ENCODE measurements at places on chromosomes 11 and 22.

GRCh38 chr11:30586251-30587144 is at the start of gene MPPED2:
Gene MPPED2 (minus strand): TSS chr11:30586353. CDS start chr11:30580373, 5,980 bp downstream.
- DNase-seq: no peak

GRCh38 chr11:115144914-115145313 is 359.3 kb downstream of the CADM1 start:
- no peak for DNase-seq

DNA sequence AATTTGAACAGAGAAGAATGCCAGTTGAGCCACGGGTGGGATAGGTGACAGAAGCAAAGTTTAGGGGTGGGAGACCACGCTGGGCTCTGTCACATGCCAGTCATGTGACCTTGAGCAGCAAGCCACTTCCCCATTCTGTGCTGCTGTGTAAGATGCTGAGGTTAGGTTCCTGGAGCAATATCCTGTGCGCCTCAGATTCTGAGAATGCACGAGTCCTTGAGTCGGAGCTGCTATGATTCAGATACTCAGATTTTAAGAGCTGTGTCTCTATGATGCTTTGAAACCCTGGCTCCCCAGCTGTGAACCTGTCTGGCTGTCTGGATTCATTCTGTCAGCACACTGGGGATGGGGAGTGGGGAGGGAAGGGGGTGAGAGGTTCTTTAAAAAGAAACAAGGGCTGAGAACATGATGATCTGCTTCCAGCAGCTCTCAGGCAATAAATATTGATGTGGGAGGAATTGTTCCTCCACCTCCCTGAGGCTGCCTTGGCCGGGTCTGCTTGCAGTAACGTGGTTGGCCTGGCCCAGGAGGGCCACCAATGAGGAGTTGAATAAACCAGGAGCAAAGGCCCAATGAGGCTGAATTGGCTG is 24.0 kb downstream of the SLCO2B1 start:
- peak; percentile 42 for DNase-seq

GRCh38 chr11:12182676-12183541 is 72.5 kb downstream of the MICAL2 start:
- DNase-seq: peak; percentile 91

DNA sequence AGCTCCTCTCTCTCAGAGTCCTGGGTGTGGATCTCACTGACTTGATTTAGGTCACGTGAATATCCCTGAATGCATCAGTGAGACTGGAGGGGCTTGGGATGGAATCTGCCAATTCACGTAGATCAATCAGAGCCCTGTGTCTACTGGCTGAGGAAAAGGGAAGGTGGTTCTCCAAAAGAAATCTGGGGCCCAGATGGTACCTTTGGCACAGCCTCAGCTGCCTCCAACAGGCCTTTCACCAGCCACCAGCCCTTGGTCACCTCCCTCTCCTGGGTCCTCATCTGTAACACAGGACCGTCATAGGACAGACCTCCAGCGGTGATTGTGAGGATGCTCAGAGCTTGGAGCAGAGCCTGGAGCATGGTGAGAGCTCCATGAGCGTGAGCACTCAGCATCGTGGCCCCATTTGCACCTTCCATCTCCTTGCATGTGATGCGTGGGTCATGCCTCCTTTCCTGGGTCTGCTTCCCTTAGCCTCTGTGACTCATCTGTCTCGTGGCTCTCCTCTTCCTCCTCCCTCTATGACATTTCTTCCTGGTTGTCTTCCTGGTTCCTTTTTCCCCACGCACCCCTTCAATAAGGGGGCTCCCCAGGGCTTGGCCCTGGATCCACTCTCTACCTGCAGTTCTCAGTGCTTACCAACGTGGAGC is 7.5 kb upstream of the MIEF1 start:
- DNase-seq: peak; percentile 35

- peak; percentile 96 for DNase-seq
Measured at GRCh38 chr11:117885777-117886176, 9.3 kb upstream of the FXYD6 start.

- DNase-seq: peak; percentile 85
Measured at GRCh38 chr11:10325277-10326011, 20.6 kb downstream of the ADM start.

DNA sequence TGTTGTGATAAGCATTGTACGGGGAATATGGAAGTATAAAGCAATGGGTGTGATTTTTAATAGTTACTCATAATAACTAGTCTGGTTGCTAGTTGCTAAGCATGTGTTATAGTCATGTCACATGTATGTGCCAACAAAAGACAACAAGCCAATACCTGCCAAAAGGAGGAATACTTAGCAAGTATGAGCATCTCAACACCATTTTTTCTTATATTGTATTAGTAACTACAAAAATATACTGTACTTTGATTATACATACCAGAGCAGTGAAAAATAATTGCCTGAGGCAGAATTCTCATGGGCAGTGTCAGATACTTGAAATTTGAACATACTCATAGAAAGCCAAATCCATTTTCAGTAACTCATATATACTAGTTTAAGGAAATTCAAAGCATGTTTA is 62.4 kb upstream of the ALKBH3 start:
- DNase-seq: no peak

DNA sequence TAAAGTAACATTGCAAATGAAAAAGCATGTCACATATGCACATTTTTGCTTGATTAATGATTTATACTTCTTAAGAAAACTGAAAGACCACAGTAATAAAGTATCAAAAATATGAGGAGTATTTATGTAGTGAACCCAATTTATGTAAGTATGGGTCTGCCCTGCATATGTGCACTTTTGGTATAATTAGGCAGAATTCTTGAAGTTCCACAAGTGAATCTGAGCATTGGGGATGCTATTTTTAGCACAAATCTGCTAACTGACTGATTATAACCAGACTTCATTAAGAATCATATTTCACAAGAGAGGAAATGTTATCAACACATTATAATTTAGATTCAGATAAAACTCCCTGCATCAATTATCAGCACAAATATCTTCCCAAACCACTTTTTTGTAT is 407.1 kb upstream of the LRRC4C start:
- no peak for DNase-seq

DNA sequence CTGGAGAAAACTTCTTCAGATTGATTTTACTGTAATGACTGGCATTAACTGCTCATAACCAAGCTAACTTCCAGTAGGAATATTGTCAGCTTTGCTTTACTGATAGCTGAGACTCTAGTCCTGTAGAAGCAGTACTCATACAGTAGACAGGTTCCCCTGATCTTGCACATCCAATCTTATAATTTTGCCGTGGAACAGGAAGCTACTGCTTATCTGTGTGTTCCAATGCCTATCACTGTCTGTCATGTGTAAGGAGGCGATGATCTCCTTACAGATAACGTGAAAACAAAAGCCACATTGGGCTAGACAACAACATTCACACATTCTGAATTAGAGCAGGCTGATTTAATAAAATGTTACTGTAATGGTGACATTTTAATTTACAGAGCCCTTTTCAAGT is 13.2 kb downstream of the HSD17B12 start:
- no peak for DNase-seq

DNA sequence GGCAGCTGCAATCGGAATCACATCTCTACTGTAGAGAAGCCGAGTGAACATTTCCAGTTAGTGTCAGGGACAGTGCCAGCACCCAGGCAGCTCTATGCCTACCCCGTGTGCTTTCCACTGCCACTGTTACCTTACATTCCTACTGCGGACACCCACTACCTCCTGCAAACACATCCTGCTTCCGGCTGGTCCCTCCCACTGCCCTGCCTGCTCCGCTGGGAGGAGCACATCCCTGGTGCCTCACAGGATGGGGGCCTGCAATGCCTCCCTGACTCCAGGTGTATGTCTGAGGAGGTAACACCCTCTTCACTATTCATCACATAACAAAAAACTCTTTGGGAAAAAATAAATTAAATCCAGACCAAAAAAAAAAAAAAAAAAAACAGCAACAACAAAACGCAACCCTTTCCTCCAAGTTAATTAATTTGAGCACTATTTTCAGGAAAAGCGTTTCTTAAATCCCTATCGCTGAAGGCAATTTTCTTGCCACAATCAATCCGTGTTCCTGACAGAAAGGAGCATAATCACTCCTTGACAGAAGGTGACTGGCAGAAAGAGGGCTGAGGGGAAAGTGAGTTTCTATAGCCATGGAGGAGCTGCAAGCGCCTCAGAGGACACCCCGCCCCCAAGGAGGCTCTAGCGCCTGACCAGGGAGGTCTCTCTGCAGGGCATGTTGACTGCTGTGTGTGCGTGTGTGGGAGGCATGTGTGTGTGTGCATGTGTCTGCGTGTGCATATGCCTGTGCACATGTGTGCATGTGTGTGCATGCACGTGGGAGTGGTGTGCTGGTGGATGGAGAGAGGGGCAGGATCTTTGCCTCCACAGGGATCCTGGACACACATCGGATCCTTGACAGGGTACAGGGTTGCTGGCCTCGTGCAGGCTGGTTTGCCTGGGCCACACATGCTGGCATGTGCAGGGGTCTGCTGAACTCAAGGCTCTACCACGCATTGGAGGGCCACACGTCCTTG is 134.8 kb upstream of the NTM start:
- no peak for DNase-seq

DNA sequence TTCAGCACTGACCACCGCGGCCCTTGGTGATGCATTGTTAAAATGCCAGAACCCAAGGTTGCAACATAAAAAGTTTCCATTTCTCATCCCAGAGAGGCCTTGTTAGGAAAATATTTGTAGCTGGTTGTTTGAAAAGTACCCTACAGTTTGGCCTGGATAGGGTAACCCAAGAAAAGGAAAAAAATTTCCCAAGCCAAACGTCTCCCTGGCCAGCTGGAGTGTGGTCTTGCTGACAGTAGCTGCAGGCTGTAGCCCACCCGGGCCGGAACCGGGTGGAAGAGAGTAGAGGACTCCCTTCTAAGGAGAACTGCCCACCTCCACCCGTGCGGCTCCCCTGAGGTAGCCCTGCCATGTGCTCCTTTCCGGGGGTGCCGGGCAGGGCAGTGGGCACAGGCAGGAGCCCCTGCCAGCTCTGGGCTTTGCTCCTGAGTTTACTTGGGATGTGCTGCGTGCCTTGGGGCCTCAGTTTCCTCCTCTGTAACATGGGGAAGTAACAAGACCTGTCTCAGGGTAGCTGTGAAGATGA is 38.5 kb downstream of the IGHMBP2 start:
- peak; percentile 44 for DNase-seq

- no peak for DNase-seq
Measured at GRCh38 chr22:49101873-49102272, 725.8 kb downstream of the BRD1 start.

GRCh38 chr22:44389181-44389580 is 76.4 kb upstream of the SHISAL1 start:
- no peak for DNase-seq

DNA sequence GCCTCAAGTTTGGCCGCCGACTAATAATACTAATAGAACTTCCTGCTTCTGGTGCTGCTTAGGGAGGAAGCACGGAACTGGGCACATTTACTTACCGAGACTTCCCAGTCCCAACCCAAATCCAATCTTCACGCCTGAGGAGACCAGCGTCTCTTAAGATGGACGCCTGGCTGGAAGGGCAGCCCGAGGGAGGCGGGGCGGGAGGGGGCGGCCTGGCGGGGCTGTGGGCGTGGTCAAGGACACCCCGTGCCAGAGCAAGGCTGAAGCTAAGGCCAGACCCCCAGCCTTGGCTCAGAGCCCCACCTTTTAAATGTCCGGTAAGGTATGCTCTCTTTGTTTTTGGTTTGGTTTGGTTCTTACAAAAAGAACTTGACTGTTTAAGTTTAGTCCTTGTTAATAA is at the start of gene GDPD4:
GDPD4 (minus strand) TSS at position 177 of the 400 bp plus-strand sequence. CDS start 16,549 bp downstream, outside the sequence.
- no peak for DNase-seq

DNA sequence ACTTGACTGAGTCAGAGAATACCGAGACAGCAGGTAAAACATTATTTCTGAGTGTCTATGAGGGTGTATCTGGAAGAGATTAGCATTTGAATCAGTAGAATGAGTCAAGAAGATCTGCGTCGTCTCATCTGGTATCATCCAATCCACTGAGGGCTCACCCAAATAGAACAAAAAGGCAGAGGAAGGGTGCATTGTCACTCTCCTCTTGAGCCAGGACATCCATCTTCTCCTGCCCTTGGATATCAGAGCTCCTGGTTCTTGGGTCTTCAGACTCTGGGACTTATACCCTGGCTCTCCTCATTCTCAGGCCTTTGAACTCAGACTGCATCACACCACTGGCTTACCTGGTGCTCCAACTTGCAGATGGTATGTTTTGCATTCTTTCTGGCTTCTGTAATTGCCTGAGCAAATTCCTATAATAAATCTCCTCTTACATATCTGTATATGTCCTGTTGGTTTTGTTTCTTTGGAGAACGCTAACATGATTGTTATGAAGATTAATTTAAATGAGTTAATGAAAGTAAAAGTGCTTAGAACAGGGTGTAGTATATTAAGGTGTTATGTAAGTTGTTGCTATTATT is 49.3 kb downstream of the ME3 start:
- DNase-seq: no peak

DNA sequence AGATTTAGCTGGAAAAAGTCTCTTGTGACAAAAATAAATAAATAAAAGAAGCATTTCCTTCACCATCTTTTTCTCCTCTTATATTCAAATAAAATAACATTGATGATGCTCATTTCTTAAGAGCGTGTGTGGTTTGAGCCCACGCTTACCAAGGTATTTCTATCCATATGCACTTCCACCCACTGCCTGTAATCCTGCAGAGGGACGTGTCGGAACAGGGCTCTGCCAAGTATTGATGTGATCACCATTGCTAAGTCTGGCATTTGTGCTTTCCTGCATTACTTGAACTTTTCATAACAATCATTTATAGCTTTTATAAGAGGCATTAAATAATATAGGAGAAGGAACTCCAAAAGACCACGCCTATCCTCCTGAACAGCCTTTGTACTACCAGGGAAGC is 107.6 kb downstream of the SHANK2 start:
- no peak for DNase-seq

GRCh38 chr22:47187176-47187957 is 424.9 kb downstream of the TBC1D22A start:
- DNase-seq: no peak

- DNase-seq: no peak
Measured at GRCh38 chr11:16191868-16192240, 164.5 kb downstream of the SOX6 start.

GRCh38 chr11:12099132-12099873 is 11.1 kb upstream of the MICAL2 start:
- DNase-seq: no peak

DNA sequence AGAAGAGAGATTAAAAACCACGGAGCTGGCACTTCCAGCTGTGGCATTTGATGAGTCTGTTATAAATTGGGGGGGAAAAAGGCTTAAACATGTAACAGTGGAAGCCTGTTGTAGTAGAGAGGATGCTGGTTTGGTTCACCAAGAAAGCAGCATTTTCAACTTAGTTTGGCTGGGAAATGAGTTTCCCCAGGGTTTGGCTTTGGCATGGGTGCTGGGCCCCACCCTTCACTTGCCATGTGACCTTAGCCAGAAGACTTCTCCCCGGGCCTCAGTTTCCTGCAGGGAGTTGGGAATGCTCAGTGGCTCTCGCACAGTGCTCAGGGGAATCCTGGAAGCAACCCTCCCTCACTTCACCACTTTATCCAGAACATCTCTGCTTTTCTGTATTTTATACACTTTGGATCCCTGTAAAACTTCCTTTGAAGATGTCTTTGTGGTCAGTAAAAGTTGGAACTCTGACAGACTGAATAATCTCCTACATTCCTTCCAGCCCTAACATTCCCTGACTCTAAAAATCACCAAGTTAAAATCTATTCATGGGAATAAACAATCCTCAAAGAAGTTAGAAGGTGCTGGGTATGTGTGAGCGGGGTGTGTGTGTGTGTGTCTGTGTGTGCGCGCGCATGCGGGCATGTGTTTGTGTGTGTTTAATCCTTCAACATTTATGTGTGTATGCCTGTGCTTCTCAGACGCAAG is 166.0 kb downstream of the TENM4 start:
- DNase-seq: peak; percentile 18

GRCh38 chr11:133705873-133706272 is 139.4 kb downstream of the SPATA19 start:
- no peak for DNase-seq

GRCh38 chr11:73559743-73560142 is 38.2 kb downstream of the FAM168A start:
- DNase-seq: peak; percentile 18
